GOT3 (cell line): ENCODE measurements at places on chromosomes 5 and 9.

- DNase-seq: no peak
Observed at GRCh38 chr9:69371001-69371400, 46.0 kb downstream of the ENTREP1 start.

DNA sequence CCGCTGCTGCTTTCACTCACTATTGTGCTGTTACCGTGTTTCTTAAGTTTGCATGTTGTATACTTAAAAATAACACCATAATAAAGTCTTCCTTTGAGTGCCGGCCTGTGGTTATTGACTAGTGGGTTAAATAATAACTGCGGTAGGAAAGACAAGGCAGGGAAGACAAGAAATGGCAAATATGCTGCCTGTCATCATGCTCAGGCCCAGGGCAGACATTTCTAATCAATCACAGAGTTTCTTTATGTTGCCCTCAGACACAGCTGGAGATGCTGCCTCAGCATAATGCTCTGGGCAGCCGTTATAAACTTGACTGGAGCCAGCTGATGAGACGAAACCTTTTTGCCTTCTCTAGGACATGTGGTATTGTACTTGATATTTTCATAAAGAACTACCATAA lies 215.0 kb downstream of the GAPVD1 start:
- DNase-seq: no peak

DNA sequence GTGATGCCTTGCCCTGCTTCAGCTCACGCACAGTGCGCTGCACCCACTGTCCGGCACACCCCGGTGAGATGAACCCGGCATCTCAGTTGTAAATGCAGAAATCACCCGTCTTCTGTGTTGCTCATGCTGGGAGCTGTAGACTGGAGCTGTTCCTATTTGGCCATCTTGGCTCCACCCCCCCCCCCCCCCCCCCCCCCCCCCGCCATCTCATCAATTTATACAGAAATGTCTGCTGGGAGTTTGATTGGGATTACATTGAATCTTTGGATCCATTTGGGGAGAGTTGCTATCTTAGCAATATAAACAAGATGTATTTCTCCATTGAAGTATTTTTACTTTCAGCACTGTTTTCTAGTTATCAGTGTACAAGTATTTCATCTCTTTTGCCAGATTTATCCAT lies 55.2 kb downstream of the RIC1 start:
- no peak for DNase-seq

DNA sequence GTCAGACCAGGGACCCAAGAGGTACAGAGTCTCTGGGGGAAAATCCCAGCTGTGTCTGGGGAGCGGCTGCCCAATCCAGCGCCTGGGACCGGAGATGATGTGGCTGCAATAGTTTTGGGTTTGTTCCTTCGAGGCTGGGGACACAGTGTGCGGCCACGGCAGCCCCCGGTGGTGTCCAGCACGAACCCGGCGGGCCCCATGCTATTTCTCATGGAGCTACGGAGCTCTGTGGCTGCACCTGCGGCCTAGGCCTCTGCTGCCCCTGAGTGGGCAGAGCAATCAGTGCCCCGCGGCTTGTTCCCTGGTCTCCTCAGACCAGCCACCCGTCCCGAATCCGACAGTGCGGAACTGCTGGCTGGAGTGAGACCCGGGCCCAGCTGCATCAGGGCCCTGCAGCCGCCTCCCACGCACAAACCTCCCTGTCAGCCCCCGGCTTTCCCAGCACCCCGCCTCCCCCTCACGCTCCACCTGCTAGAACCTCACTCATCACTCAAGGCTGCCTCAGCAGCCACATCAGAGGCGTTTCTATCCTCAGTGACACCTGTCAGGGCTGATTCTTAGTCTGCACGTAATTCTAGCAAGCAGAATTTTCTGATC lies 29.0 kb downstream of the SARDH start:
- no peak for DNase-seq

DNA sequence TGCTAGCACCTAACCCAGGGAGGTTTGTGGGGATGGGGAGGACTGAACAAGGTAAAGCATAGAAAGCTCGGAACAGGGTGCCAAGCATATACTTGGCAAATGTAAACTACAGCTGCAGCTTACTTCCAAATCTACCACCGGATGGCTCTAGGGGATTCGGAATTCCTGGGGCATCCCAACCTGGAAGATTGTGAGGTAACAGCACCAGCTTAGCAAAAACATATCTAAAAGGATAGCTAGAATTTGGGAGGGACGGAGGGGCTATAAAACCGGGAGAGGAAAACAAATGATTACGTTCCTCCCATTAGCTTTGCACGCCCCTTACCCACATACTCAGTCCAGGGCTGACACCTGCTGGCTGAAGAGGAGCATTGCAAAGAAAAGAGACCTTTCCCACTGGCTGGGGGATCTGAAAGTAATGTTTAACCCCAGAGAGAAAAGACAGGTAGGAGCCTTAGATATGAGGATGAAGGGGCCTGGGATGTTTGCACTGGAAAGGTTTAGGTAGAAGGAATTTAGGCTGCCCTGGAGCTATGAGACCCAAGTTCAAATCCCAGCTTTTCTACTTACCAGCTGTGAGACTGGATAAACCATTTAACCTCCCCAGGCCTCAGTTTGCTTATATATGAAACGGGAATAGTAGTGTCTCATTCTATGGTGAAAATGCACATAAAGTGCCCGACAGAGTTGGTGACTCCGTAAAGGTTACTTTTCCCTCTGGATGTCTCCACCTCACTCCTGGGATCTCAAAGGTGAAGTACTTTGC lies 73.6 kb downstream of the FAM114A2 start:
- no peak for DNase-seq

- DNase-seq: no peak
Observed at GRCh38 chr9:93808115-93809029, 146.8 kb downstream of the BARX1 start.

DNA sequence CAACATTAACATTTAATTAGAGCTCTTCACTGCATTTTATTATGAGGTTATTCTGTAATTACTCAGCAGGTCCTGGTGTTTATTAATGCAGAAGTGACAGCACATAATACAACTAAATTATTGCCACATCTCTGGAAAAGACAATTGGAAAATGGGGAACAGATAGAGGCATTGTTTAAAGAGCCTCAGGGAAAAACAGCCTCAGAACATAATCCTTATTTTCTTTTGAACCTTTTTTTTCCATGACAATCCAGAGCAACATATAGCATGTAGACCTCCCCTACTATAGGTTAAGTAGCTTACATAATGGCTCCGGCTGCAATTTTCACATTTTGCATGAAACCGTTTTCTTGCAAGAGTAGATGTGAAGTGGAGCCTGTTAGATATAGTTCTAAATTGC lies 87.2 kb downstream of the RMI1 start:
- DNase-seq: no peak
